ENCODE measurements at places on chromosomes 1 and 21.

- no peak for DNase-seq
Measured at GRCh38 chr1:6464514-6464836, 1.5 kb downstream of the TNFRSF25 start.

- DNase-seq, result no peak
Measured at GRCh38 chr21:14285147-14285761, 69.3 kb downstream of the RBM11 start.

DNA sequence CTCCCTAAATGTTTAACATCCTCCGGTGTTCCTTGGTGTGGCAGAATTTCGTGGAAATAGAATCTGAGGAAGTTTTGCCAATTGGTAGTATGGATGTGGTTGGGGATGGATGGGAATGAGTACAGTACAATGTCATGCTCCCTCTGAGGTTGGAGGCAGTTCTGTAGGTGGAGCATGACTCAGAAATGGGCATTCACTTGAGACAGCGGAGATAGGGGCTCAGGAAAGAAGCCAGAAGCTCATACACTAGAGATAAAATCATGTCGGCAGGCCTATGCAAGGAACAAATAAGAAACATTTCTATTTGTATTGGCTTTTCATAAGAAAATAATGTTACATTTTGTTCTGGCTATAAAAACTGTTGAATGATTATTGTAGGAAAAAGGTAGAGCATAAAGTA, 196.0 kb downstream of the URB2 start:
- DNase-seq, result no peak

DNA sequence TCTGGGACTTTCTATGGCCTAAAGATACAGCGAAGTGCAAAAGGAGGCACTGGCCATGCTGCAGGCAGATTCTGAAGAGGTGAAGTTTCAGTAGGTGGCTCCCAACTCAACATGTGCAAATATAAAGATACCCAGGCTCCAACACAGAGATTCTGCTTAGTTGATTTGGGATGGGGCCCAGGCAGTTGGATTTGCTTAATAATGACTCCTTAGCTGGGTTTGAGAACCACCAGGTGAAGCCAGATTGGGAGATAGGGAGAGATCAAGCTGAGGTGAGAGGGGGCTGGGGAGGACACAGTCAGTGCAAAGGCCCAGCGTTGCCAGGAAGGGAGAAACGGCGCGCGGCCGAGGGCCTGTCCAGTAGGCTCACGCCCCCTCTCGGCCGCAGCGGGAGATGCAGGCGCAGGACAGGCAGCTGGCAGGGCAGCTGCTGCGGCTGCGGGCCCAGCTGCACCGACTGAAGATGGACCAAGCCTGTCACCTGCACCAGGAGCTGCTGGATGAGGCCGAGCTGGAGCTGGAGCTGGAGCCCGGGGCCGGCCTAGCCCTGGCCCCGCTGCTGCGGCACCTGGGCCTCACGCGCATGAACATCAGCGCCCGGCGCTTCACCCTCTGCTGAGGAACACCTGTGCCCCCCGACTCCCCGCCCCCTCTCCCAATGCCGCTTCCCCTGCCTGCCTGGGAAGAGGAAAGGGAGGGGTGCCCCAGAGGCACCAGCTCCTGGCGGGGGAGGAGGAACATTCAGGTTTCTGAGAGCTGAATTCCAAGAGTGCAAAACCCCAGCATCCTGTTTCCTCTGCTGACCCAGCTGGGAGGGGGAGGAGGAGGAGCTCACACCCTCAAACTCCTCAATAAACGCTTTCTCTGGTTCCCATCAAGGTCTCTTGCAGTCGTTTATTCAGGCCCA, 1.2 kb downstream of the FAM167B start:
- peak; percentile 72 for DNase-seq

GRCh38 chr1:204198348-204199340, 2.4 kb upstream of the KISS1 start:
- no peak for DNase-seq

DNA sequence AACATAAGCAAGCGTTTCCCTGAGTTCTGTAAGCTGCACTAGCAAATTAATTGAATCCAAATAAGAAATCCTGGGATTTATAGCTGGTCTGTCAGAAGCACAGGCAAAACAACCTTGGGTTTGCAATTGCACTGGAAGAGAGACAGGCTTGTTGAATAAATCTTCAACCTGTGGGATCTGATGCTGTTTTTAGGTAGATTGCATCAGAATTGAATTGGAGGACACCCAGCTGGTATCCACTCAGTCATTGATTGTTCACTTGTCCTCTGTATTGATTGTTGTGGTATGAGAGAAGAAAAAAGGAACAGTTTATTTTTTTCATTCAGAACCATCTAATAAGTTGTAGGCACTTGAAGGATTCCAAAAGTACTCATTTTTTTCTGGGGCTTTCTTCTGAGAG, 497.4 kb downstream of the SIPA1L2 start:
- no peak for DNase-seq

- no peak for DNase-seq
Measured at GRCh38 chr1:91997607-91998195, 32.1 kb upstream of the EPHX4 start.

DNA sequence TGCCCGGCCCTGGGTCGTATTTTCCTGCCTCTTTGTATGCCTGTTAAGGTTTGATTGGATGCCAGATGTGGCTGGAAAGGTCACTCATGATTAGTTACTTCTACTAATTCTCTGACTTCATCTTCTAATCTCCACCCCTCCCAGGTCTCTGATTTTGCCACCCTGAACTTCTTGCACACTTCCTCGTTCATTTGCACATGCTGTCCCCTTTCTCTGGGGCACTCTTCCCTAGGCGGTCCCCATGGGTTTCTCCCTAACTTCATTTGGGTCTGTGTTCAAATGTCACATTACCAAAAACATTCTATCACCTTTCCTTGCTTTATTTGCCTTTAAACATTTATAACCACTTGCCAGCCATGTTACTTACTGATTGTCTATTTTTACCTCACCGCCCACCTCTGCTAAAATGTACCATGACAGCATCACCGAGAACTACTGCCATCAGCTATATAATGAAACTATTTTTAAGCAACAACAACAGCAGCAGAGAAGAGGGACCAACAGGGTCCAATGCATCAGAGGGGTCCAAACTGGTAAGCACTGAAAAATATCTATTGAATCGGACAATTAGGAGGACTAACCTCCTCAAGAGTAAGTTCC, 45.8 kb upstream of the FMOD start:
- no peak for DNase-seq

- no peak for DNase-seq
Measured at GRCh38 chr1:201085902-201086735, 26.1 kb downstream of the CACNA1S start.

DNA sequence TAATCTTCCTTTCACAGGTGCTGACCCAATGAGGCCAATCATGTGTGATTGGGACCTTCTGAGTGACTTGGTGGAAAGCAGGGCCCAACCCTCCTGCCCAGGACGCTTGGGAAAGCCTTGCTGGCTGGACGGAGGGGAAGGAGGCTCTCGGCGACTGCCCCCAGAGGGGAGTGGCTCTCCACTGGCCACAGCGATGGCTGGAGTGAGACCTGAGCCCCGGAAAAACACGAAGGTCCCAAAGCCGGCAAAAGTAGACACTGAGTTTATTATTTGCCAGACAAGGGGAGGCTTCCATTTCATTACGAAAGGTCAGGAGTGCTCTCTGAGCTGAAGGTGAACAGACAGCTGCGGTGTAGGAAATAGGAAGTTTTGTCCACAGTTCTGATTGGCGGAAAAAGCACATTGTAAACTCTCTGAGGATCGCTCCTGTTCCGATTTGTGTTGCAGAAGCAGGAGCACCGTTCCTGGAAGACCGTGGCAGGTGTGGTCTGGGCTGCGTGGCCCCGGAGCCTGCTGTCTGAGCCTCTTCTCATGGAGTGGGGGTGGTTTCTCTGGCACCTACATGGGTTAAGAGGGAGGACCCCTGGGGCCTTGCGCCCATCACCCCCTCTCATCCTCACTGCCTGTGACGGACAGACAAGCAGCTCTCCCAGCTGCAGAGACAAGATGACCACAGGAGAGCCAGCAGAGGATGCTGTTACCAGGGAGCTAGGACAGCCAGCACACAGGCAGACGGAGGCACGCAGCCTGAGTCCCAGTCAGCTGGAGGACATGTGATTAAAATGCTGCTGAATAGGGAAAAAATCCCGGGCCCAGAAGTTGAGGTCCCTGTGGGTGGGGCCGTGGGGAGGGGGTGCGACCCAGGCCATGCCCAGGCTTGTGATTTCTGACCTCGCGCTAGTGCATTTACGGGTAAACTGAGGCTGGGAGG, 41.5 kb downstream of the KRTAP10-1 start:
- no peak for DNase-seq

GRCh38 chr1:245688536-245689453, 534.0 kb downstream of the KIF26B start:
- DNase-seq, result no peak

- DNase-seq, result no peak
Measured at GRCh38 chr1:84603941-84604830, 29.9 kb upstream of the CTBS start.

- no peak for DNase-seq
Measured at GRCh38 chr1:78830321-78830720, 176.2 kb downstream of the ADGRL4 start.

GRCh38 chr1:56583957-56584468, 4.7 kb upstream of the PLPP3 start:
- DNase-seq, result no peak
